Renal pelvis (tissue), 12 donors: ENCODE measurements at places on chromosomes 6 and 20. TPM values are rescaled to one million over a fixed set of nuclear protein-coding genes. Genes with fewer than 3 reads are reported as not detected.

CD2AP gene
- 68.6 TPM for polyA plus RNA-seq

ACSS1 gene
- 31.8 TPM for polyA plus RNA-seq

NOTCH4 gene
- polyA plus RNA-seq, result 24.5 TPM

ELOVL2 gene
- polyA plus RNA-seq, result 9.0 TPM

NKAPL gene
- polyA plus RNA-seq, result 2.6 TPM

TAAR2 gene
- polyA plus RNA-seq, result not detected

FILIP1 gene
- 2.9 TPM for polyA plus RNA-seq

GPSM3 gene
- 12.9 TPM for polyA plus RNA-seq

CDH22 gene
- polyA plus RNA-seq, result 0.04 TPM

CCN6 gene
- 3.5 TPM for polyA plus RNA-seq

SEL1L2 gene
- not detected for polyA plus RNA-seq

KIAA1586 gene
- 19.5 TPM for polyA plus RNA-seq

PTCRA gene
- polyA plus RNA-seq, result 0.48 TPM

GRCh38 chr20:1335961-1336698, 7.2 kb upstream of the SDCBP2 start:
- DNase-seq, result no peak

GRCh38 chr6:140956571-140957369, 1176.0 kb upstream of the GJE1 start:
- DNase-seq, result no peak

DNA sequence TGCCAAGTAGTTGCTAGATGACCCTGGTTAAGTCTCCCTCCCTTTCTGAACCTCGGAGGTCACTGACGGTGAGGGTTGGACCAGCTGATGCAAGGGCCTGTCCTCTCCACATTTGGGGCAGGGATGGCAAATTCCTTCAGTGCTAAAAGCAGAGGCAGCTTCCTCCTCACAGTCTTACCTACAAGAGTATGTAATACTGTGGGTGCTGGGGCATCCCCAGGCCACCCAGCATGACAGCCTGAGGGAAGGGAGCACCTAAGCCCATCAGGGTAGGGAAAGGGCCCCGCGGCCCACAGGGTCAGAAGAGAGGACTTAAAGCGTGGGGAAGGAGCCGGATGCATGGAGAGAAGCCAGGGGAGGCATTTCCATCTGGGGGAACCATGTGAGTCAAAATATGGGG, 38.0 kb downstream of the TGM3 start:
- no peak for DNase-seq

DNA sequence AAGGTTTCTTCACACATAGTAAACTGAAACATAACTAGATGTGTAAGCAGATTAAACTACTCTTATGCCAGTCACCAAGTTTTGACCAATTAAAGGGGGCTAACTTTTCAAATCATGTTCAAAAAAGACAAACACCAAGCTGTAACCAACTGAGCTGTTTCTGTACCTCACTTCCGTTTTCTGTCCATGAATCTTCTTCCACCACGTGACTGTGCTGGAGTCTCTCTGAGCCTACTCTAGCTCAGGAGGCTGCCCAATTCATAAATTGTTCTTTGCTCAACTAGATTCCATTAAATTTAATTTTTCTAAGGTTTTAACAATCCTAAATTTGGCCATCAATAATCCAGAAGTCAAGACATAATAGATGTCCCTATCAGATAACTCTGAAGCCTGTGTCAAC, 229.4 kb downstream of the FNDC1 start:
- no peak for DNase-seq

DNA sequence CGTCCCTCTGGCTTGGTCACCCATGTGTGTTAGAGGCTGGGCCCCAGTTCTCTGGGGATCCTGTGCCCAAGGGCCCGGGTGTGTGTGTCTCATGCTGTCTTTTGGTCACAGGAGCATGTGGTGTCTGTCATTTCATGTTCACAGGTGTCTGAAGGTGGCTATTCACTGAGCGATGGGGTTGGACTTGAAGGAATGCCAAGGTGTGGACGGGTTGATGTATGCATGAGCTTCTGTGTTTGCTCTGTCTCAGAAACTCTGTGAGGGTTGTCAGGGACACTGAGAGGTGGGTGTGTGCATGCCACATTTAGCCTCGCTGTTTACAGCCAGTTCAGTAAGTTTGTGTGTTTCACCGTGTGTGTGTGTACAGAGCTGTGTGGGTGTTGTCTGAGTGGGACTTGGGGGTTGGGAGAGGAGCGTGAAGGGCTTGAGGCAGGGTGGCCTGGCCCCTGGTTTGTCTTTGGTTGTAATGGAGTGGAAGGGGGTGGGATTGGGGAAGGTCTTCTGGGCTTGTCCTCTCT, 1.2 kb downstream of the DDR1 start:
- no peak for DNase-seq

DNA sequence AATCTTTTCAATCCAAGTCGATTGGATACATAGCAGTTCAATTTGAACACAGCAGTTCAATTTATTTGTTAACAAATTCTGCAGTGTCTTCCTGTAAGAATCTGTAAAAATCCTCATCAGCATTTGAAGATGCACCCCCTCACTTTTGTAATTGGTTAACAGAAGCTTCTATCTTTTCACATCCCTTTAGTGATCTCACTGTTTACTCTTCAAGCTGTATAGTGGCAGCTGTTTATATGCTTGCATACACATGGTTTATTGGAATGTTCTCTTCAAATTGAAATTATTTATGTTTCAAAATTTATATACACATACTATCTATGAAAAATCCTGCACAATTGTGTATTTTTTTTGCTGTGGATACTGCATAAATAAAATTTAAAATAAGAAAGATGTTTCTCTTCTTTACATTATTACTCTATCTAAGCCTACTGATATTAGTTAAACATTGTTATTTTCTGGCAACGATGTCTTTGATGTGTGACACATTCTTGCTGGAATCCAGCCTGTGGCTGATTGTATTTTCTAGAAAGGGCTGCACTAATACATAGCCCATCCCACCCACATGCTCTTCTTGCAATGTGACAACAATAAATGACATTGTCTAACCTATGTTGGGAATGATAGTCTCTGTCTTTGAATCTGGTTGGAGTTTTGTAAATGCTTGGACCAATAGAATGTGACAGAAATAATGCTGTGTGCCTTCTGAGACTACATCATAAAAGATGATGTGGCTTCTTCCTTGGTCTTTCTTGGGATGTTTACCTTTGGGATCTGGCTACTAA, 573.0 kb downstream of the CD109 start:
- DNase-seq, result no peak

- peak; percentile 86 for DNase-seq
Observed at GRCh38 chr6:144284783-144285547, at the start of gene UTRN. UTRN (plus strand) TSS chr6:144285335; CDS start chr6:144291829, 6,494 bp downstream.

DNA sequence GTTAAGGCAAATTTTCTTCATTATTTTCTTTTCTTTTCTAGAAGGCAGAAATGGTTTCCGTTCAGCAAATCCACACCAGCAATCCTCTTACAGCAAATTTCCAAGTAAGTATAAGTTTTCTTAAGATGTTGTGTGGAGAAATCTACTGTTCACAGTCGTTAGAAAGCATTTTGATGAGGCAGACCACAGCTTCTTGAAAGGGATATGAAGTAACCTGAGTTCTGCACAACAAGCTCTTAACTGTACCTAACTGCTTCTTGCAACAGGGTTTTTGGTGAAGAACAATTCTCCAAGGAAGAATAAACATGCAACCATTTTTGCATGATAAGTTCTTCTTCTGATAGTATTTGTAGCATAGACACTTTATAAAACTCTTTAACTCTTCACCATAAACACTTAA, 45.3 kb upstream of the STXBP5 start:
- no peak for DNase-seq

DNA sequence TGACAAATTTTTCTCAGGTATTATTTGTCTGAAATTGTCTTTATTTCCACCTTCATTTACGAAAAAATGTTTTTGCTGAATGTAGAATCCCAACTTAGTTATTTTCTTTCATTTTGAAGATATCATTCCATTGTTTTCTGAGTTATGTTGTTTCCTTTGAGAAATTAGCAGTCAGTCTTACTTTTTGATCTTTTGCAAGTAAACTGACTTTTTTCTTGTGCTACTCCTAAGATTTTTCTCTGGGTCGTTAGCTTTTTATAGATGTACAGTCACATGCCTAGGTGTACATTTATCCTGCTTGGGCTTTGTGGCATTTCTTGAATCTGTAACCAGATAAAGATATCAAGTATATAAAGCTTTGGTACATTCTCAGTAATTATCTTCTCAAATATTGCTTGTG, 29.6 kb upstream of the ASIP start:
- no peak for DNase-seq

- DNase-seq, result peak; percentile 64
Observed at GRCh38 chr20:52104546-52105441, 86.8 kb downstream of the ZFP64 start.

DNA sequence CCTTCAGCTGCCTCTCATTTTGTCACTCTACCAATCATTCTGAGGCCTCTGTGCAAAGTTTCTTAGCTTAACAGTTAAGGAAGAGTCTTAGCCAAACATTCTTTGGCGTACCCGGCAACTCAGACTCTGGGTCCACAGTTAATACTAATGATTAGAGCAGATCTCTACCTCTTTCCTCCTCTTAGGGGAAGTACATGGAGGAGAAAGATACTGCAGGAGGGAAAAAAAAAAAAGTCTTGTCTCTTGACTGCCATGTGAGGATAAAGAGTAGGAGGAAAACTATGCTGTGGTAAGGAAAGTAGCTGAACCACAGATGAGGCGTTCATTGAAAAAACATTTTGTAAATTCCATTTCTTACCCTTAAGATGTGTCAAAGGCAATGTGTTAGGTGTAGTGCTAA, 44.0 kb upstream of the MARCKS start:
- DNase-seq, result no peak

- no peak for DNase-seq
Observed at GRCh38 chr6:1860756-1861348, 251.1 kb downstream of the FOXC1 start.

GRCh38 chr6:108350528-108350927, 55.7 kb downstream of the AFG1L start:
- DNase-seq, result no peak

DNA sequence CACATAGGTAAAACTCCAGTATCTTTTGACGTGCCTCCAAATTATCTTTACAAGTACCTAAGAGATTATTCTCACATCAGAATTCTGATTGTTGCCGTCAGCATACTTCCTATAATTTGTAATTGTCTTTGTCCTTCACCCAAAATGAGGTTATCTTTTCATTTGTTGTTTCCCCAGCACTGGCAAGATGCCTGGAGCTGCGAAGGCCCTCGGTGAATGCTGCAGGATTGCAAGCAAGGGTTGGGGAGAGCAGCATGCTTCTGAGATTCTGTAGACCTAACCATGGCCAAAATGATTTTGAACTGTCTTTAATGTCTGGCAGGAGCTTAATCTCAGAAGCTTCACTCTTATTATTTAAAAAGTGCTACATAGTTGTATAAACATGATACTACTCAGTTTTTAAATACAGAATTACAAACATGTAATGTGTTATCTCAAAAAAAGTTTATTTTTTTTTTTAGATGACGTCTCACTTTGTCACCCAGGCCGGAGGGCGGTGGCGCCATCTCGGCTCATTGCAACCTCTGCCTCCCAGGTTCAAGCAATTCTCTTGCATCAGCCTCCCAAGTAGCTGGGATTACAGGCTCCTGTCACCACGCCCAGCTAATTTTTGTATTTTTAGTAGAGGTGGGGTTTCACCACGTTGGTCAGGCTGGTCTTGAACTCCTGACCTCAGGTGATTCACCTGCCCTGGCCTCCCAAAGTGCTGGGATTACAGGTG, 88.7 kb downstream of the ELOVL5 start:
- no peak for DNase-seq

- no peak for DNase-seq
Observed at GRCh38 chr6:7414811-7415210, 25.2 kb downstream of the RIOK1 start.
